Activated T-cell treated with anti-CD3 and anti-CD28 coated beads for 48 hours (primary cell): ENCODE measurements at places on chromosomes 3 and 15.

GRCh38 chr3:123562547-123562946 lies 22.3 kb downstream of the HACD2 start:
- DNase-seq: no peak

DNA sequence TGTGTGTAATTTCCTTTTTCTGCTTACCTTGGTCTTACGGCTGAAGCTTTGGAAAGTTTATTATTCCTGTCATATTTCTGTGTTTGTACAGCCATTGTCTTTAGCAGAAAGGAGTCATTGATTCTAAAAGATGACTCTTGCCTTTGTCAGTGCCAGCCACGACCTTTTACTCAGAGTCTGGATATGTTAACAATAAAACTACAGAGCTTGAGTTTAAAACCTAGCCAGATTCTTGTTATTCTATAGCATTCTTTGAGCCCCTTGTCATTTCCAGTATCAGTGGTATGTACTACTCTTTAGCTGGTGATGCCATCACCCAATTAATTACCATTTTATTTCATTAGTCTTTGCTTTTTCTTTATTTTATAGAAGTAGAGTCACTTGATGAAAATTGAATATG lies 142.4 kb downstream of the TCF12 start:
- DNase-seq: no peak

- no peak for DNase-seq
These were observed 128.7 kb downstream of the APBA2 start for GRCh38 chr15:29014493-29014892.

GRCh38 chr15:69852916-69853315 lies 244.8 kb downstream of the TLE3 start:
- DNase-seq: no peak

- no peak for DNase-seq
These were observed 19.6 kb downstream of the PPARG start for GRCh38 chr3:12308517-12308916.

DNA sequence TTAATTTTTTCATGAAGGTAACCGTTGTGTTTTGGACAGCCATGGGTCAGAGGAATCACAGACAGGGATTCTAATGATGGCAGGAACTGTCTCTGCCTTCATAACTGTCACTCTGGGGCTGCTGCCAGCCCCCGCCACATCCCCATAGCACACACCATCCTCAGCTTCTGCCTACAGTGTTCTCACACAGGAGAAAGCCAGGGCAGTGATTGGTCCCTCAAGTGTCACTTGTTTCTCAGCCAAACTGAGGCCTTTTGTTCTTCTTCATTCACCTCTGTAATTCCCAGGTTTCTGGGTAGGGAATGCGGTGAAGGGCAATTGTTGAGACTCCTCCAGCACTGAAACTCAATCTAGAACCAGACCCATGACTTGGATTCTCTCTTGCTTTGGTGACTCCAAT lies 65.4 kb upstream of the C3orf80 start:
- no peak for DNase-seq

DNA sequence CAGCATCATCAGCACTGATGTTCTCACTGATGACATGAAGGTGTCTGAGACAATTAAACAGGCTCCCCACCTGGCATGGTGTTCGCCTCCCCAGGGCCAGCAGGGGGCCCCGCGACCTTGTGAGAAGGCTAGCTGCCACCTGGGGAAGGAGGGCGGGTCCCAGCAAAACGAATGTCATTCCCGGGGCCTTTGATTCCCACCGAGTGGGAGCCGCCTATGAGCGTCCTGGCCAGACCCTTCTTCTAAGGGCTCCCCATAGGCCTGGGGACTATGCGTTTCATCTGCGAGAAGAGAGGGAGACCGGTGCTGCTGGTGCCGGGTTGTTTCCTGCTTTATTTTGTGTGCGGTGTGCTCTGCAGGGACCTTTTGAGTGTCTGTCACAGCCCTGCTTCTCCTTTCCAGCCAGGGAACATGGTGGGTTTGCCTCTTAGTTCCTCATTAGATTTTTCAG lies 20.5 kb upstream of the MINDY4B start:
- DNase-seq: peak; percentile 60

DNA sequence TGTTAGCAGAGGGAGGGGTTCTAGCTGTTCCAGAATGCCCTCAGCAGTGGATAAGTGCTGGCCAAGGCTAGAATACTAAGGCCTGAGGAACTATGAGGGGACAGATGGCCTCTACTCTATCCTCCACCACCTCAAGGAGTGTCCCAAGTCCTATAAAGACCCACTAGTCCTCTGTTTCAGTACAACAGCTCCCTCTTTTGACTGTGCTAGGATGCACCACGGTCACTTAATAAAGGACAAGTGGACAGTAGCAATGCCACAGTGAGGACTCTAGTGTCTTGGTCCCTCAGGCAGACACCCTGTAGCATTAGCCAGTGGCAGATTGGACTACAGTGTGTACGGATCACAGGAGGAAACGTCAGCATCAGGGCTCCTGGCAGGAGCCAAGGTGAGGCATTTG lies 171.8 kb upstream of the PROK2 start:
- no peak for DNase-seq

- no peak for DNase-seq
These were observed 36.1 kb upstream of the ARHGEF26 start for GRCh38 chr3:154085071-154085470.

- no peak for DNase-seq
These were observed 9.3 kb downstream of the MSL2 start for GRCh38 chr3:136186846-136187245.

GRCh38 chr3:125375950-125376679 lies 990 bp upstream of the ZNF148 start:
- no peak for DNase-seq

- no peak for DNase-seq
These were observed 65.2 kb downstream of the LPP start for GRCh38 chr3:188219147-188219546.

- no peak for DNase-seq
These were observed 3.7 kb upstream of the EFHB start for GRCh38 chr3:19937459-19938294.

- DNase-seq: no peak
These were observed 2.6 kb downstream of the MORF4L1 start for GRCh38 chr15:78875107-78875914.

GRCh38 chr3:50269977-50270413 lies 1.0 kb downstream of the SEMA3B start:
- DNase-seq: no peak

DNA sequence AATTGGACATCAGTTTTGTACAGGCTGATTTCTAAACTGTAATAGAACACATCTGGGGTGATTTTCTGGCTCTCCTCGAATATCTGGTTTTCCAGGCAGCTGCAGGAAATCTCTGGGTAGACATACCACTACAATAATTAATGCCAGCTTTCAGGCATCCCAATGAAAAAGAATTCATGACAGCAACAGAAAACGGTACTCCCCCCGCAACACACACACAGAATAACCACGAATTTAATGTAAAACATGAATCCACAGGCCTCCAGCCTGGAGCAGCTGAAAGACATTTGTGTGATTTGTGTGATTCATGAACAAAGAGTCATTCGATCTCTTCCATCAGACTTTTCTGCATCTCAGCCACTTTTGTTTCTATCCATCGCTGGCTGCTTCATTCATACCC lies 262.2 kb downstream of the MAGI1 start:
- DNase-seq: no peak

- no peak for DNase-seq
These were observed 66.6 kb upstream of the IGF1R start for GRCh38 chr15:98581715-98582114.

DNA sequence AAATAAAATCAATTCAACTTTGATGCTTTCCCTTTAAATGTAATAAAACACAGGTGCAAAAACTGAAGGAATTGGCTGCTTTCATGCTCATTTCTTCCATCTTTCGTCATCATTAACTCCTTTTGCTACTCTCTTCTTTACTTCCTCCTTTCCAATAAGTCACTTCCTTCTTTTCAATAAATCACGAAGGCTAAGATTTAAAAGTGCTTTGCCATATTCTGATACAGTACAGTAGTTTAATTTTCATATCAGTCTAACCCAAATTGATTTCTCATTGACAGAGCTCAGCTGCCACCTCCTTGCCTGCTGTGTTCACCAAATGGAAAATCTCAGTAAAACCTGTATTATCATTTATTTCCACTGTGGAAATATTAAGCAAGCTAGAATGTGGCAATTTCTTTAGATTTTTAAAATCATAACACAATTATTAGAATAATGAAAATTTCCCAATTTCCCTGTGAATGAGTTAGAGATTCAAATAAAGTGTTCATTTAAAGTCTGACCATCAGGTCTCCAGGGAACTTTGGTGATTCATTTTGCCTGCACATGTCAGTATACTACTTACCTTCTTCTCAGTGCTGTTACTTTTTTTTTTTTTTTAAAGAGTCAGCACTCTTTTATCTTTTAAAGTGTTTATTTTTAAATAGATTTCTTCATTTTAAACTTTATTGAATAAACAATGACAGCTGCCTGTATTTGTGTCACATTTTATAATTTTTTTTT lies 41.6 kb downstream of the NANOGP8 start:
- no peak for DNase-seq

GRCh38 chr15:70284438-70285214 lies 186.9 kb upstream of the TLE3 start:
- DNase-seq: no peak

DNA sequence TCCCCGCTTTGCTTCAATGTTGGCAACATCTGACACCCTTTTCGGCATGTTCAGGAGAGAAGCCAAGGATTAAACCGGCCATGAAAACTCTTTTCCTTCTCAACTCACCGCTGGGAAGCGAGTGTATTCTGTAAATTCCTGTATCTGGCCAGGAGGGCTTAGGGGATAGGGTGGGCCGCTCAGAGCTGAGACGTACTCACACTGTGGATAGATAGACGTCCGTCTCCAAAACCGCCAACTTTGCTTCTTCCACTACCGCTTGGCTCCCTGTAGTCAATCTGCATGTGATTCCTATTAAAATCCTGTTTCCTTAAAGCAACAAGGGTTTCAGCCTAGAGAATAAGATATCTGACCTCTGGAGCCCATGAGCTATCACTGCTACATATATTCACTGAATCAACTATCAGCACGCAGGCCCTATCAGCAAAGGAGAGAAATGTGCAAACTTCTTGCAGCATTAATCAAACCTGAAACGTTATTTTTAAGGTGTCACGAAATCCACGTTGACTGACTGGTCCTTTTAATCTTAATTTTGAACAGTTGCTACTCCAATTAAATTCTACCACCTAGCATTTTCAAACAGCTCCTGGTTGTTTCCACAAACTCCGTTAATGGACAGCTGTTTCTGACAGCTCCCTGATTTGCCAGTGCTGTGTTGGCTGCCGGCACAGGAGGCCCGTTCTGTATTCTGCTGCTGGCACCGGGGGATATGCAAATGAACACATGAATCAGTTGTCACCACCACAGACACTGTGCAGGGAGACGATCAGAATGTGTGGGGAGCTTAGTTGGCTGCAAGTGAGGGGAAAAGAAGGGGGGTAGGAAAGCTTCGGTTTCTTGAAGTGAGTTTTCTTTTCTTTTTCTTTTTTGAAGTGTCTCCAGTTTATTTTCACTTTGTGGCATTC lies 438.9 kb upstream of the ARRDC4 start:
- no peak for DNase-seq

- DNase-seq: no peak
These were observed 42.6 kb upstream of the DUSP7 start for GRCh38 chr3:52099001-52099401.

DNA sequence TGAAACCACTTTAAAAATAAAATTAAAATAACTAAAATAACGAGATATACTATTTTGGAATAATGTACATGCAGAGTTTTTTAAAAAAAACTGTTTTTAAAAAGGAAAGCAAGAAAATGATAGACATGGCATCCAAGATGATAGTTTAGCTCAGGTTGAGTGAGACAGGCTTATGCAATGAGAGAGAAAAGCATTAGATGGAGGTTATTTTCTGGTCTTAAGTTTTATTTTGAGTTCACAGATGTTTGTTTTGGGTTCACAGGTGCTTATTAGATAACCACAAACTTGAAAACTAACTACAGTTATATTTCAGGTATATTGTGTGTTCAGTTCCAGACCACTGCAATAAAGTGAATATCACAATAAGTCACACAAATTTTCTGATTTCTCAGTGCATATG lies 413.6 kb upstream of the TMCO5A start:
- no peak for DNase-seq

DNA sequence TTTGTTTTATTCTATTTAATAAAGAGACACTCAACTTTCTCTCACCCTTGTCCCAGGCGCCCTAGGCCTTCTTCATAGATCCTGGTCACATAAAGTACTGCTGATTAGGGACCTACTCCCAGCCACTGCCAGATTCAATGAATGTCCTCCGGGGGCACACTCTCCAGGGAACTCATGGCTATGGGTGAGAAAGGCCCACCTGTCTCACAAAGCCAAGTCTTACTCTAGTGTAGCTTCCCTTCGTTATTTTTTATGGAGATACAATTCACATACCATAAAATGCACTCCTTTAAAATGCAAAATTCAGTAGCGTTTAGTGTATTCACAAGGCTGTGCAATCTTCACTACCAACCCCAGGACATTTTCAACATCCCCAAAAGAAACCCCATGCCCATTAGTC lies 87.8 kb downstream of the ADCY5 start:
- DNase-seq: no peak

DNA sequence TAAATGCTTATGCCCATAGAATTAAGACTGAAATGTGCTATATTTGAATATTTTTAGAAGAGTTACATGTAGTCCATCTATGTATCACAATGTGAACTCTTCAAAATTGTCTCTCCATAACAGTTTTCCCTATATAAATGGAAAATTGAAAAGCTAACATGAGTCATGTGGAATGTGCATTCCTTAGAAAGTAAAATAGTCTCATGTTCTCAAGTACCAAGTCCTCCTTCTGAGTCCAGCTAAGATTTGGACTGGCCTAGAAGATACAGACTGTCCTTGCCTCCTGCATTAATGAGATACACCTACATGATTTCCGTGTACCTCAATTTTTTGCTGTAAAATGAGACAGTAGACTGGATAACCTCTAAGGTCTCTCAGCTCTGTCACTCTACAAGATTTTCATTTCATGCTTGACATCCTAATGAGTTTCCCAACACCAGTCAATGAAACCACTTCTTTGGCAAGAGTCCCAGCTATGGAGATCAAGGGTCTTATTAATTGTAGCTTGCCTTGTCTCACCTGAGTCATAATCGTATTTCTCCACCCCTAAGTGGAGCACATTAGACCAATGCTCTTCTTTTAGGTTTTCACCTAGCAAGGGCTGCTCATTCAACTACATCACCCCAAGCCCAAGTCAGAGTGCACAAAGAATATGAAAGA lies 350.6 kb upstream of the IL12A start:
- DNase-seq: no peak

GRCh38 chr3:46676601-46677410 lies 16.7 kb downstream of the ALS2CL start:
- DNase-seq: no peak

DNA sequence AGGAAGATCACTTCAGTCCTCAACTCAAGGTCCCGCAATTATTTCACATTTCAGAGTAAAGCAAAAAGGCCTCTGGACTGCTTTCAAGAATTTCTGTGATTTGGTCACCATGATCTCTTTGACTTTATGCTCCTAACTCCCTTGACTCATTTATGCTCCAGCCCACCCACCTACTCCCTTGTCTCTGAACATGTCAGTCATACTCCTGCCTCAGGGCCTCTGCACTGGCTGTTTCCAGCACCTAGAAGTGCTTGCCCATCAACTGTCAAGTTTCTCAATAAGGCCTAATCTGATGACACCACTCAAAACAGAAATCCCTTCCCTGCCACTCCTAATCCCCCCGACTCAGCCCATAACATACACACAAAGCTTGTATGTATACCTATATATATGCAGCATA lies 36.1 kb upstream of the CSPG5 start:
- DNase-seq: no peak
